ENCODE measurements at places on chromosomes 6 and 20.

DNA sequence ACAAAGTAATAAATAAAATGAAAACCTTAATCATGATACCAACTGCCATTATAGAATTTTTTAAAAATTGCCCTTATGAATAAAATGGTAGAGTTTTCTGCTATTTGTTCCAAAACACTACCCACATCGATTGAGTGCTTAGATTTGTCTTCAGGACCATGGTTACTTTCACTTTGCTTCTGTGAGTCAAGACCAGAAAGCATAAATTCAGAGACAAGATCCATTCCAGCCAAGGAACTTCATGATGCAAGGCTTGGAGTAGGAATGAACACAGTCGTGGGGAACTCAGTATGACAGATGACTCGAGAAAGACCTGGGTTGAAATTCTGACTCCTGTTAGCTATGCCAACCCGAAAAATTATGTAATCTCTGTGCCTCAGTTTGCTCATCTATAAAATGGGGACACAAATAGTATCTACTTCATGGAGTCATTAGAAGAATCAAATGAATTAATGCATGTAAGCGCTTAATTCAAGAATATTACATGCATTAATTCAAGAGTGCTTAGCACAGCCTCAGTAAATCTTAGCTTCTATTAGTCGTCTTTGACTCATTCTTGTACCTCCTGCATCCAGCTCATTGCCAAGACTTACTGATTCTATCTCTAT lies 72.5 kb upstream of the MYLIP start:
- no peak for DNase-seq

DNA sequence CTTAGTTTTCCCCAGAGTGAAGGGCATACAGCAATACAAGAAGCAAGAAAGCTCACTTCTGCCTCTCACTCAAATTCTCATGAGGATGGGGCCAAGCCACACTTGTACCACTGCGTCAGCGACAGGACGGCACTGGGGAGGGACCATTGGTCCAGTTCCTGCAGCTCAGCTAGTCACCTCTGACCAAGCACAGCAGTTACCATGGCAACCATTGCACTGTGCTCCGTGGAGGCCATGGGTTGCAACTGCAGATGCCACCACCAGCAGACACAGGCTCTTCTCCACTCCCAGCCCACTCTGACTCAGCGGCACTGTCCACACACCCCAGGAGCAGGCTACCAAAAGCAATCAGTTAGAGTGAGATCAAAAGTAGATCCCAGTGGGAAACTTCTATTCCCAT lies 441.1 kb upstream of the ARID1B start:
- no peak for DNase-seq

DNA sequence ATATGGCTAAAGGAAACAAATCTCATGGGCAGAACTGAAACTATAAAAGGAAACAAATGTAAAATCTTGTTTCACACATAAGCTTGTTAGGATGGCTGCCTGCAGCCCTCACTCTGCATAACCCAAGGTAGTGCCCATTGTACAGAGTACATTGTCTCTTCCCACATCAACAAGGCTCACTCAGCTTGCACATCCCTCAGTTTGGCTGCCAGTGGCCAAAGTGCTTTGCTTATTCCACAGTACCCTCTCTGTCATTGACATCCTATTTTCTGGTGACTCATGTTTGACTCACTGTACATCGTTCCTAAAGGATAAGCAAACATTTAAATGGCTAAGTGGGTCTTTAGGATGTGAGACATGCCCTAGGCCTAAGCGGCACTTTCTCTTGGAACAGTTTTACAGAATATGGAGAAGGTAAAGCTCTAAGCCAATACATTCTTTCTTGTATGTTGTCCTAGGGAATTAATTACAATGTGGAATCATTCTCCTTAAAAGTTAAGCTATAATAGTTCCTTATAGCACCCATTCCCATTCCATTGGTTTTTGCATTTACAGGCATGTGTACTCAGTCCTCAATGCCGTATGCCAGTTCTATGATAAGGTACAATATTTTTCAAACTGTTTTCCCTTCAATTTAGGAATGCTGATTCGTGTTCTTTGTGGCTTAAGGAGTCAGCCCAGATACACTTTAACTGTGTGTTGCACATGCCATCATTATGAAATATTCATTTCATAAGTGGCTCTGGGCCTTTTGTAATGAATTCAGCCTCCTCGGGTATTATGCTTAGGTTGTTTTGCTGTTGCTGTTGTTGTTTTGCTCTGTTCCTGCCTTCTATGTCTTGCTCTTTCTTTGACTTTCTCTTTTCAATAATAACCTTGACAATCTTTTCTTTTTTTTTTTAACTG lies 5.5 kb downstream of the ANKEF1 start:
- no peak for DNase-seq

DNA sequence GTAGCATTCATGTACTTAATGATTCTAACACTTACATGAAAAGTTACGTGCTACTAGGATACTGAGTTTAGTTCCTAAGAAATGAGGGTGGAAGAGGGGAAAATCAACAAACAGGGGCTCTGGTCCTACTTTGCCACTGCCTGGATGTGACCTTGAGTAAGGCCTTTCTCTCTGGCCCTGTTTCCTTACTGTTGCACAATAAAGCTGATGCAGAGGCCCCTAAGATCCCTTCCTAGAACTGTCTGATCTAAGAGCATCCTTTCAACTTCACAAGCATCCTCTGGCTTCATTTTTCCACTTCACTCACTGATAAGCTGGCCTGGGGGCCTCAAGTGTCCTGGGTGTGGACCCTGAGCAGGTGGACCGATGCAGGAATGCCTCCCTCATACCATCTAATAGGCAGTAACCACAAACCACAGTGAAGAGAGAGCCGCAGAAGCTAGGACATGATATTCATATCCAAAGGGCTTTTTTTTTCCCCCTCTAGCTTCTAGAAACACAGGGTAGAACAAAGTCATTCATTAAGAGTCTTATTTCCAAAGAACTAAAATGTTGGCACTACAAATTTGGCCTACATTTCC lies 21.6 kb downstream of the FKBP1A start:
- DNase-seq = no peak

- DNase-seq = no peak
Observed at GRCh38 chr6:53293691-53294090, 55.1 kb downstream of the ELOVL5 start.
